ENCODE measurements at places on chromosomes 5 and 9.
A peak's percentile ranks its signal among the peaks of the same experiment; 100 is the strongest.

- no peak for DNase-seq
Observed at GRCh38 chr9:104118916-104119315, 24.8 kb downstream of the SMC2 start.

- DNase-seq, result no peak
Observed at GRCh38 chr9:135014311-135015010, 73.0 kb upstream of the OLFM1 start.

GRCh38 chr9:93523518-93524144 is 52.8 kb upstream of the PHF2 start:
- DNase-seq, result no peak

- DNase-seq, result no peak
Observed at GRCh38 chr5:43772764-43773477, 169.9 kb downstream of the NNT start.

GRCh38 chr9:85478847-85479246 is 262.9 kb downstream of the AGTPBP1 start:
- no peak for DNase-seq

DNA sequence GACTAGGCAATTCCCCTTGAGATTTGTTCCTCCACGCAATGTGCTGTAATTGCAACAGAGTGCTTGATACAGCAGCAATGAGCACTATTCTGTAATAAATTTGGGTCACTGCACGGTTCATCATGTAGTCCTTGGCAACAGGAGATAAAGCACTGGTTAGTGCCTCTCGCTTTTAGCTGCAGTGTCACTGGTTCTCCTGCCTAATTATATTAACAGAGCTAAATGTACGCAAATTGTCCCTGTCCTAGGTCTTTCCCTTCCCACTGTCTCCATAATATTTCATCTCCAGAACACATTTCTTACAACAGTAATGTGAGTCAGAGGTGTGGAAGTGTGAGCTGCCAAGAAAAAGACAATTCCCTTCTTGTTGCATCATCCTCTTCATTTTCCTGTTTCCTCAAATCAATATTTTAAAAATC is 553.1 kb downstream of the ZNF608 start:
- DNase-seq, result no peak

DNA sequence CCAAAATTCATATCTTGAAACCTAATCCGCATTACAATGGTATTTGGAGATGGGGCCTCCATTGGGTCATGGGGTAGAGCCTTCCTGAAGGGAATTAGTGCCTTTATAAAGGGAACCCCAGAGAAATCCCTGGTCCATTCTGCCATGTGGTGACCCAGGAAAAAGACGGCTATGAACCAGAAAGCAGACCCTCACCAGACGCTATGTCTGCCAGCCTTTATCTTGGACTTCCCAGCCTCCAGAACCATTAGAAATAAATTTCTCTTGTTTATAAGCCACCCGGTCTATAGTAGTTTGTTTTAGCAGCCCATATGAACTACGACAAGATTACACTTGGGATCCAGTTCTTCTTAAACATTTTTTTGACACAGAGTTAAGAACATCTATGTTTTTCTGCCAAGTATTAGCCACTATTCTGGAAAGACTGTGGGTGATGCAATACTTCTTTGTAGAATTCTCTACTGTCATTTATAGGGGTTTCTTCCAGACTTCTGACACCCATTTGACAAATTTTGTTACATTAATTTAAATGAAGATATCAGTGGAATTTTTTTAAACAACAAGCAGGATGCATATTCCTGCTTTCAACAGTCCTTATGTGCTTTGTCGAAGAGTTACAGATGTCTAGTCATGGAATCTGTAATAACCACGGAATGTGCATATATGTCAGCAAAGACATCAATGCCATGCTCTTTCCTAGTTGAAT is 572.4 kb downstream of the NR2F1-AS1 start:
- no peak for DNase-seq

DNA sequence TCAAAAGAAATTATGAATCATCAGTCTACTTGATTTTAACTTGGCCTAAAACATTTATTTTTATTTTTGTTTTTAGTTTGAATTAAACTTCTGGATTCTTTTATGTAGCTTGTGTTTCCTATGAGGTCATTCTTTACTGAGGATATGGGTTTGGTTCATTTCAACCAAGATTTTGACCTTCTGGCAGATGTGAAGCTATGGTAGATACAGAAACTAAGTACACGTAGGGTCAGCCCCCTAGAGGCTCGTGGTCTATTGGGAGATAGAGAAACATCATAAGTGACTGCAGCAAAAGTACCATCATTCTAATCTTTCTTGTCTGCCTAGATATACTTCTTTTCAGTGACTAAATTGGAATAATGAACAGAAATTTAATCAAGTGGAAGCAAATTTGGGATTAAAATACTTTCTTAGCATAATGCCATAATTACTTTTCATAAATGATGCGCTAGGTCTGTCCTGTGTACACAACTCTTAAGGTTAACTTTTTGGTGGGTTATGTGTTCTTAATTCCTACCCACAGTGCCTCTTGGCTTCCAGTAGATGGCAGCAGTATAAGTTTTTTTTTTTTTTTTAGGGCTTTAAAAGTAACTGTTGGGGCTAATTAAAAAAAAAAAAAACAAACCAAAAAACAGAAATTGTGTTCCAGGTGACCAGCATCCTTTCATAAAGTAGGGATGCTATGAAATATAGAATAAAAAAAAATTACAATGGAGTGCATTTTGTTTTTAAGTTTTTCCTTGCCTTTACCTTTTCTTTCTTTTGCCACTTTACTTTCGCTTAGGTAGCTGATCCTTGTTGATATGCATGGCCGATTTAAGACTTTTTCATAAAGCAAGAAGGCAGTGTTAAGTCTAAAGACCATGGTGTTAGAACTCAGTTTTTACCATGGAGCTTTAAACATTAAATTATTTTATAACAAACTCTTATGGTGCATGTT is 49.9 kb downstream of the LRRTM2 start:
- no peak for DNase-seq

- peak; percentile 65 for DNase-seq
Observed at GRCh38 chr5:179862296-179862695, 3.7 kb upstream of the MRNIP start.

DNA sequence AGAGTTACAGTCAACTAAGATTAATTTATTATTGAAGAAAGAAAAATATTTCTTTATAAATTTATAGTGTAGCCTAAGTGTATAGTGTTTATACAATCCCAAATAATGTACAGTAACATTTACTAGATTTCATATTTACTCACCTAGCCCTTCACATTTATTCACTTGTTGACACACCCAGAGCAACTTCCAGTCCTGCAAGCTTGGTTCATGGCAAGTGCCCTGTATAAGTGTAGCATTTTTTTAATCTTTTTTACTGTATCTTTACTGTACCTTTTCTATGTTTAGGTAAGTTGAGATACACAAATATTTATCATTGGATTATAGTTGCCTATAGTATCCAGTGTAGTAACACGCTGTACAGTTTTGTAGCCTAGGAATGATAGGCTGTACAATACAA is 119.9 kb downstream of the SPATA31D1 start:
- DNase-seq, result no peak

GRCh38 chr9:105053209-105053652 is 125.3 kb upstream of the ABCA1 start:
- DNase-seq, result no peak

- DNase-seq, result no peak
Observed at GRCh38 chr5:117657541-117657940, 1082.9 kb upstream of the SEMA6A start.

- no peak for DNase-seq
Observed at GRCh38 chr5:30690931-30691330, 502.6 kb upstream of the CDH6 start.

- DNase-seq, result peak; percentile 75
Observed at GRCh38 chr5:570886-571285, 41.3 kb upstream of the CEP72 start.

GRCh38 chr9:5466766-5467165 is 16.4 kb downstream of the CD274 start:
- DNase-seq, result no peak

DNA sequence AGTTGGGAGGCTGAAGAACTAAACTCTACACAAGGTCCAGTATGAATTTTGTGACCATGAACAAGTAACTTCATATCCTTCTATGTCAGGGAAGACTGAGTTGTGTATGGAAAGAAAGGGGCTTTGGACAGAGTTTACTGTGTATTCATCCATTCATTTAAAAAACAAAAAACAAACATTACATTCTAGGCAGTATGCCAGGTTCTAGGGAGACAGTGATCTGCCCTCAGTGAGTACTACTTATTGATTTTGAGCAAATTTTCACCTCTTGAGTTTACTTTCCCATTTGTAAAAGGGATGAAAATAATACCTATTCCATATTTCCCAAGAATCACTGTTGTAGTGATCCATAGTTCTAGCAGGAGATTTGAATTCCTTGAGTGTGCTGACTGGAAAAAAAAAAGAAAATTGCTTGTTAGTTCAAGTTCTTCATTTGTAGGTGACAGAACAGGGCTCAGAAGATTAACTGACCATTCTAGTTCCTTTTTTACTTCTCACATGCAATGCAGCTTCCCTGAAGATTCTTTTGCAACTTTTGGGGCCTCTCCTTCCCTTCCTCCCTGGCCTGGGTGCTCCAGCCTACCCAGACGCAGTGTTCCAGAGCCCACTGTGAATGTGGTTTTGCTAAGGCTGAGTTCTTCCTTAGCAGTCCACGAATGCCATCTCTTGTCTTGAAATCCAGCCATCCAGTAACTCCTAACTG is 2.6 kb upstream of the GAPVD1 start:
- DNase-seq, result no peak

- DNase-seq, result no peak
Observed at GRCh38 chr9:81423589-81424326, 265.6 kb downstream of the TLE1 start.

DNA sequence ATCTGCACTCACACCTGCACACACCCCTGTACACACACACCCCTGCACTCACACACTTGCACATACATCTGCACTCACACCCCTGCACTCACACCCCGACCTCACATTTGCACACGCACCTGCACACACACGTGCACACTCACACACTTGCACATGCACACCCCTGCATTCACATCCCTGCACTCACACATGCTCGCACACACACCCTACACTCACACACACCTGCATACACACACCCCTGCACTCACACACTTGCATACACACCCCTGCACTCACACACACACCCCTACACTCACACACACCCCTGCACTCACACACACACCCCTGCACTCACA is 27.5 kb downstream of the GLT6D1 start:
- DNase-seq, result no peak

DNA sequence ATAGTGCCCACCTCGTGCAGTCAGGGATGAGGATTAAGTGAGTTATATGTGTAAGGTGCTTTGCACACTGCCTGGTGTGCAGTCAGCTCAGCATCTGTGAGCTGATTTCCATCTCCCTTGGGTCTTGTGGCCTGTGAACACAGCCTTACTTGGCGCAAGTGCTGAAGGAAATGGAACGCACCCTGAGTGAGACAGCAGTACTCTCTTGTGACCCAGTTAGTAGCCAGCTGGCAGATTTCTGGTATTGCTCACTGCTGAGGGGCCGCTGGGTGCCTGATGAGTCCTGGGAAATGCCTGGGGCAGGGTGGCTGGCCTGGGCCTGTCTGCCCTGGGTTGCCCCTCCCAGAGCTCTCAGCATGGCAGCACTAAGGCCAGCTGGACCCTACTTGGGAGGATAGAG is 90.9 kb upstream of the BOD1 start:
- DNase-seq, result no peak

DNA sequence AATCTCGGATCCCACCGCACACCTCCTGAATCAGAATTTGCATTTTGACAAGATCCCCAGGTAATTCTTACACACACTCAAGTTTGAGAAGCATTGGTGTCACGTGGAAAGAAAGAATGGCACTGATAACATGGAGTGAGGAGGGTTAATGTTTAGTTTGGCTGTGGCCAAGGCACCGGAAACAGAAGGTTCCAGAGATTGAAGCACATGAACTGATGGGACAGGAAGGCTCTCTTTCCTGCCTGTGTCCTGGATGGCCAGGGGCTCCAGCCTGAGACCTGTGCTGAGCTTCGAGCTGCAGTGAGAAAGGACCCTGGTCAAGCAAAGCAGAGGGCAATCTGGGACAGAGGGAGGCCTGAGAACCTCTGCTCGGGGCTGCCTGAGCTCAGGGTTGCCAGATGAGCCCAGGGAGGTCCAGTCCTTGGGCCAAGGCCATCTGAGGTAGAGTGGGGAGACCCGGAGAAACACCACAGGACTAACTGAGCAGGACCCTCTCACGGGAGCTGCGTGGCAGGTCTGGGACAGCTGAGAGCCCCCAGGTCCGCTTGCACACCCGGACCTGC is 27.3 kb downstream of the AFAP1L1 start:
- DNase-seq, result no peak

GRCh38 chr5:174325431-174325830 is 279.9 kb downstream of the NSG2 start:
- peak; percentile 47 for DNase-seq

- DNase-seq, result no peak
Observed at GRCh38 chr9:81540142-81540710, 149.1 kb downstream of the TLE1 start.

DNA sequence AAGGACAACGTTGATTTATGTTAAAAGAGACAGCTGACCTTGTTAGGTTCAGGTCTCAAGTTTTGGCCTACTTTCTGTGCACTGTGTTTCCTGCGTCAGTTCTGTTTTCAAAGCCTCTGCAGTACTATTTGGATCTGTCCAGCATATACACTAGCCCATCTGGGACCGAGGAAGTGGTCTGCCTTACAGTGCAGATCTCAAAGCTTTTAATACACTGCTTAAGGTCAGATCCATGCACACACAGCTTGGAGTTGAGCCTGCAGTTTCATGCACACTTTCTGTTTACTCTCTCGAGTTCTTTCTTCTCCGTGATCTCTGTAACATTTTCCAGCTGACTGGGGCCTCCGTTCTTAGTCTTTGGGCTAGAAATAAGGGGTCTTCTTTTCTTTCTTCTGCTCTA is 24.1 kb downstream of the CARTPT start:
- no peak for DNase-seq

GRCh38 chr5:181008136-181008535 is 19.5 kb downstream of the BTNL3 start:
- no peak for DNase-seq

DNA sequence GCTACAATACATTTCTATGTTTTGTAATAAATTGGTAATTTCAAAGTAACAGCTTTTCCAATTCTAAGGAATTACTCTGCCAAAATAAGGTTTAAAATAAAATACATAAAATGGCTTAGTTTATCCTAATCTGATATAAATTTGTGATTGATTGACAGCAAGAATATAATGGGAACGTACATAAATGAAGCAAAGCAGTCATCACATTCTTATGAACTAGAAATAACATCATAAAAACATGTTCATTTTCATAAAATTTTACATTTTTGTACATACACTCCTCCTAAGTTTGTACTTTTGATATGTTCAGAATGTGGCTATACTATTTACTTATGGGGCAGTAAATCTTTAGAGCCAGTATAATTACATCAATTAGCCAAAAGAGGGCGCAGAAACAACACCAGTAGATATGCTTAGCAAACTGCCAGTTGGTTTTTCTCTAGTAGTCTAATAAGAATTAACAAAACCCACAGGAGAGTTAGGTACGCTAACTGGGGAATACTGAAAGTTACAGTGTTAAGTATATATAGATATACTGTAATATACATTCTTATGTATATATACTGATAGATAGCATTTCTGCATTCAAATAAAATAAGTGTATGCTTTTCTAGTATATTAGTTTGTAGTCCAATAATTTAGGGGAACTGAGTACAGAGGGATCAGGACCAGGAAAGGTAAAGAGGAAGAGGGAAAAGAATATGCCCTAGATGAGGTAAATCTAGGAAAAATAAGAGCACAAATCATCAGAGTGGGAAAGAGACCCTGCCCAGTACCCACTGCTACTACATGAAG is 76.8 kb downstream of the ZDHHC21 start:
- no peak for DNase-seq
